HTR-8/SVneo (cell line): ENCODE measurements at places on chromosomes 3 and 15.

DNA sequence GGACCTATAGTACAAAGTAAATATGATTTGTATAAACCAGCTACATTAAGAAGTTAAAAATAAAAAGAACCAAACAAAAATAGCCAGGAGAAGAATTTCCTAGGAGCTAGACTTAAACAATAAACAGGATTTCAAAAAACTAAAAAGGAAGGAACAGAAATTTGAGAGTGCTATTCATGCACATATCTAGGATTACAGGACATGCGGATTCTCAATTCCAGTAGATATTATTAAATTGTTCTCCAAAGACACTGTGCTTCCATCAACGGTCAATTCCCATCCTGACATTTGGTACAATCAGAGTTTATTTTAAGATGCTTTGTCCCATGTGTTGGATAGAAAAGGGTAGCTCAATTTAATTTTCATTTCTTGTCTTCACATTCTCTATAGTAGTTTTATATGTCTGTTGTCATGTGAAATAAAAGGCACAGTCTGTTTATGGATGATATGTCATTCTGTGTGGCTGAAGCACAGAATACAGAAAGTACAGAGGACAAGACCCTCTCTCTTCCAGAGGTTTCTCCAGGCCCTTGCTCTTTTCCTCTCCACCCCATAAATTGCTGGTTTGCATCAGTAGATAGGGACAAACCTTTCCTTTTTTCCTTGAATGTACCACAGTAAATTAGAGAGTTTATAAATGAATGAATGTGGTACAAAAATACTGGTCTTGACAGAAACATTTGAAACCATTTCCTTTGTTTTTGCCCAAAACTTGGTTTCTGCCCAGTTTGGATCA is 3.5 kb downstream of the PLOD2 start:
- no peak for DNase-seq

- DNase-seq = no peak
Observed at GRCh38 chr15:55535436-55535835, 27.4 kb upstream of the DNAAF4 start.

DNA sequence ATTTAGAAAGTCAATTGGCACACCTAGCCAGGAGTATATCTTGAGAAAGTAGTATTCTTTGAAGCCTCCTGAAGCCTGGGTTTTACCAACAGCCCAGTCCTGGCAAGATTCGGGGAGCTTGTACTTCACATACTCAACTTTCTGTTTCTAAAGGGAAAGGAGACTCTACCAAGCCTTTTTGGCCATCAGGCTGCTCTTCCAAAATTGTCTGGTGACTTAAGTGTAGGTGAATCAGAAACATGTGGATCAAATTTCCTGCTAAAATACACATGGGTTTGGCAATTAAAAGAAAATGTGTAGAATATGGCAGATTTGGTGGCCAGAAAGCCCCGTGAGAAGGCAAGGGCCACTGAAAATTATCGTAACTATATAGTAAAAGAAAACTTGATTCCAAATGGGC is 15.9 kb upstream of the GREM1 start:
- DNase-seq = no peak

DNA sequence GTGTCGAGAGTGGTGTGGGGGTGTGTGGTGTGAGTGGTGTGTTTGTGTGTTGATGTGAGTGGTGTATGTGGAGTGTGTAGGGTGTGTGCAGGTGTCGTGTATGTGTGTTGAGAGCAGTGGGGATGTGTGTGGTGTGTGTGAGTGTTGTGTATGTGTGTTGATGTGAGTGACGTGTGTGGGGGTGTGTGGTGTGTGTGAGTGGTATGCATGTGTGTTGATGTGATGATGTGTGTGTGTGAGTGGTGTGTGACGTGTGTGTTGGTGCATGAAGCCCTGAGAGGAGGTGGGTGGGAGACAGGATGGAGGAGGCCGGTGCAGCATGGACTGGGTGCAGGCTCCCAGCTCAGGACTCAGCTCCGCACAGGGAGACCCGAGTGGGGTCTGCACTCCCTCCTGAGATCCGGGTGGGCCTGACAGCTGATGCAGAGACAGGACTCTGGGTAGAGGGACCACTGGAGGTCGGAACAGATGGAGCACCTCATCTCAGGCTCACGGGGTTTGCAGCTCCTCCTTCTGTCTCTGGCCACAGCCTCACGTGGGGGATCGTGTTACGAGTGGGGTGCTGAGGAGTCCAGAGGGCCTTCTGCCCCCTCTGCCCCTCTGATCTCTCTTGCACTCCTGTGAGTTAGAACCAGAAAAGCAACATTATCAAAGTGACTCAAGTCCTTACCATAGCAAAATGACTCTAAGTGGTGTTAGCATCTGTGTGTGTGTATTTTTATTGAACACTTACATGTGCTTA is 41.3 kb downstream of the ARNT2 start:
- DNase-seq = no peak

DNA sequence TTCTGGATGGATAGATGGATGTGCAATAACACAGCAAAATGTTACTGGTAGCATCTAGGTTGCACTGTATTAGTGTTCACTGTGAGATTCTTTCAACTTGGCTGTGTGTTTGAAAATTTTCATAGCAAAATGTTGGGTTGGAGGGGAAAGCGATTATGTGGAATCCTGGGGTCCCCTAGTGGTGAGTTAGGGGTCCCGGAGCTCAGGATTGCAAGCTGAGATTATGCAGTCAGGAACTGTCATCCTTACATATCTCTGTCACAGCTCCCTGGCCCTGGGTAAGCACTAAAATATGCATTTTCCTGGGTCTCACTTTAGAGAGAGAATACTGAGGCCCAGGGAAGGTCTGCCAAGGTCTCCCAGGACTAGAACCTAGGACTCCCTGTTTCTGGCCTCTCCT is 77.2 kb downstream of the CEMIP start:
- DNase-seq = no peak

DNA sequence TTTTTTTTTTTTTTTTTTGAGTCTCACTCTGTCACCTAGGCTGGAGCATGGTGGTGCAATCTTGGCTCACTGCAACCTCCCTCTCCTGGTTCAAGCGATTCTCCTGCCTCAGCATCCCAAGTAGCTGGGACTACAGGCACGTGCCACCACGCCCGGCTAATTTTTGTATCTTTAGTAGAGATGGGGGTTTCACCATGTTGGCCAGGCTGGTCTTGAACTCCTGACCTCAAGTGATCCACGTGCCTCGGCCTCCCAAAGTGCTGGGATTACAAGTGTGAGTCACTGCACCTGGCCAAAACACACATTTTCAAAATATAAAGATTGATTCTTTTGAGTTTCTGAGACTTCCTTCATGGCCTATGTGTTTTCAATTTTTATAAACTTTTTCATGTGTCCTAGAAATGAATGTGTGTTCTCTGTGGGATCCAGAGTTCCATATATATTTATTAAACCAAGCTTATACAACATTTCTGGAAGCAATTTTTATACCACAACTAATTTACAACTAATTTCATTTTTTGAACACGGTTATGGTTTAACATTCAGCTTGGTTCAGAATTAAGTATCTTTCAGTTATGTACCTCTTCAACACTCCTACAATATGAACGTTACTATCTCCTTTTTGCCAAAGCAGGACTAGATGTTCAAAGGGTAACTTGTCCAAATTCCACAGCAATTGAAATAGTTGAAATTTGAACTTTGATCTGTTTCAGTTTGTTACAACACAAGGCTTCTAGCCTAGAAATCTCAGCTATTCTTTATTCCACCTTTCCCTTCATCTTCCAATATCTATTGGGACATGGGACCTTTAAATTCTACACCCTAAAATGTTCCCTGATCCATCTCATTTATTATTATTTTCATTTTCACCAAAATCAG is 1.5 kb downstream of the ACAD11 start:
- no peak for DNase-seq

DNA sequence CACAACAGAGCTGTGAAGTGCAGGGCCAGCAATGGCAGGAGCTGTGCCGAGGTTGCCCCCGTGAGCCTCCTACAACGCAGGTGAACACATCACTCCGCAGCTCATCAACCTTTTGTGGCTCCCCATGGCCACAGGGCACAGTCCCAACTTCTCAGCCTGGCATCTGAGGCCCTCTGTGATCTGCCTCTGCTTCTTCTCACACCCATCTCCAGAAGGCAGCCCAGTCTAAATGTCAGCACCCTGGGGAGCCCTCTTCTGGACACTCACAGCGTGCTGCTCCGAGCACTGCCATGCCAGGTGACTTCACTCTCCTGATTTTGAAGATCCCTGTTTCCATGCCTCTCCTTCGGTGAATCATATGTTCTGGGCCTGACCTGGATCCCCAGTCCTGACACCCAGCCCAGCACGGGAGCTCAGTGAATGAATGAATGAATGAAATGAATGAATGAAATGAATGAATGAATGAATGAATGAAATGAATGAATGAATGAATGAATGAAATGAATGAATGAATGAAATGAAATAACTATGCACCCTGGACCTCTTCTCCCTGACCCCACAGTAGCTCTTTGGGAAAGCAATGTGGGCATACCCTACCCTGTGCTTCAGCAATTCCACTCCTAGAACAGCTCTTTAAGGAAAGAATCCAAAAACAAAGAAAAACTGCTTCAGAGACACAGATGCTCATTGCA is 17.9 kb upstream of the SKIC8 start:
- DNase-seq = no peak

DNA sequence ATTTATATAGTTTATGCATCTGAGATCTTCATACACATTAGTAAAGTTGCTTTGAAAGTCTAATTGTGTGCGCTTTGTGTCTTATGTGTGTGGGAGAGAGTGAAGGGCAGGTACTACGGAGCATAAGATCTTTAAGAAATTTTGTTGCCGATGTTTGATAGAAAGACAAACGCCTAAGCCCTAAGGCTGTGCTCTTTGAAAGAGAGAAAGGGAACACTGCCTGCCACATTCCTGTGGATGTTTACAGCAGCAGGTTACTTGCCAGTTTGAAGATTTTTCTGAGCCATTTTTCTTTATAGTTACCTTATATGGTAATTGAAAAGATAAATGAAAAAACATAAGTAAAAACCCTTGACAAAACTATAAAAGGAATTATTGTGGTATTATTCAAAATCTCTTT is 17.0 kb downstream of the DTWD1 start:
- no peak for DNase-seq

- DNase-seq = no peak
Observed at GRCh38 chr3:152729906-152730305, 105.0 kb upstream of the P2RY1 start.

GRCh38 chr3:120688121-120688520 is 6.1 kb upstream of the HGD start:
- no peak for DNase-seq

DNA sequence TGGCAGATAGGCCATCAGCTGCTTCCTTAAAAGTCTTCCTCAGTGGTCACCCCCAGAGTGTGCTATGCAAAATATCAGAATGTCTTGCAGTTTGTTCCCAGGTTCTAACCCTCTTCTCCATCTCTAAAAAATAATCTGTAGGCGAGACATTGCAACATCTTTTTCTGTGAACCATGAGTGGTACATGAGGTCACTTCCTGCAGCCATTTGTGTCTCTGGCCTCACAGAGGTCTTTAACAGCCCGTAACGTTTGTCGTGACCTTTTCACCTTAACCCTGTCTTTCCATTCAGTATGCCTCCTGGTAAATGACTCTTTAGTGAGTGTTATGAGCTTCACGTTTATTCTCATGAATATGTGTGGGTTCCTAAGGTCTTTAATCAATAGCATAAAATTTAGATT is 145.4 kb downstream of the KLHL25 start:
- peak; percentile 19 for DNase-seq

DNA sequence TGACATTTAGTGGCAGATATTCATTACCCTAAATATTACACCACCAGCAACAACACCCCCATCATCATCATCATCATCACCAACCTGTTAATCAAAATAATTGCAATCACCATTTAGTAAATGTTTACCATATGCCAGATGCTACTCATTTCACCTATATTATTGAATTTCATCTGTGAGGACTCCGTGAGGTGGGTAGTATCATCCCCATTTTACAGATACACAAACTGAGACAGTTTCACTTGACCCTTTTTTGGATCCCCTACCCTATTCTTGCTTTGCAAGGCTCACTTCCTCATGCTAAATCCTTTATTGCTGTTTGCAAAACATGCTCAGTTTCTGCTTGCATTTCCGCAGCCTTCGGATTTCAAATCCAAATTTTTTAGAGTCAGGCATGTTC is 18.3 kb upstream of the DET1 start:
- DNase-seq = no peak

DNA sequence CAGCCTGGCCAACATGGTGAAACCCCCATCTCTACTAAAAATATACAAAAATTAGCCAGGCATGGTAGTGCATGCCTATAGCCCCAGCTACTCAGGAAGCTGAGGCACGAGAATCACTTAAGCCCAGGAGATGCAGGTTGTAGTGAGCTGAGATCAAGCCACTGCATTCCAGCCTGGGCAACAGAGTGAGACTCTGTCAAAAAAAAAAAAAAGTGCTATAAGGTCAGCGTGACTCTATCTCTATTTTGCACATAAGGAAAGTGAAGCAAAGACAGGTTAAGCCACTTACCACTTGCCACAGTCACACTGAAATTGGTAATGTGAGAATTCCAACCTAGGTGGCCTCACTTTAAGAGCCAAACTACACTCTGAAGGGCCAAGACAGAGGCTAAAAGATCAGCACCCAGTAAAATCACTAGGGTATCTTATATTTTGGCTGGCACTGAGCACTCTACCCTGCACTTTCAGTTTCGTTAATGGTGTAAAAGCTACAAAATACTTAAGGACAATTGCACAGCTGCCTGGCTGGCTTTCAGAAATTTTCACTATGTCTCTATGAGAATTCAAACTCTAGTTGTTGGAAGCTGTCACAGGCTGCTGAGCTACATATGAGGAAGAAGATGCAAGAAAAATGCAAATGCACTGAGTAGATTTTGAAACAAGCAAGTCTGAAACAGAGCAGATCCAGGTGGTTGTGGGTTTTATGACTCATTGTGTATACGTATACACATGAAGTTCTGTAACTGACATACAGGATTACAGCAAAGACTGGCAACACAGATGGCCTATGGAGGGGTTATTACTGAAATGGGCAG is 32.7 kb downstream of the TRANK1 start:
- peak; percentile 54 for DNase-seq

DNA sequence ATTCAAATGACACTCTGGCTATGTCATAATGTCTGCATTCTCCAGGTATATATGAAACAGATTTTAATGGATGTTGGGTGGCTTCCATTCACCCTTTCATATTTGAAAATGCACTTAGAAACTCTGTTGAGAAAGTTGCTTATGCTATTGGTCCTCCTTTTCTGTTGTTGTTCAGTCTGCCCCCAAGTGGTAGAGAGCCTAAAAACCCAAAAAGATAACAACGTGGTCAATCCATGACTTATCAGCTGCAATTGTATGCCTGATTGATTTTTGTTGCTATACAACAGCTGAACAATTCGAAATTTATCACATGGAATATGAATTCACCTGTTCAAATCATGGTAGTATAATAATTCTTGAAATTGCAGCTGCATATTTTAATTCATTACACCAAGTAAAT is 279.8 kb downstream of the ROBO2 start:
- no peak for DNase-seq

GRCh38 chr3:95148107-95148506 is 1085.2 kb downstream of the NSUN3 start:
- DNase-seq = no peak
